ENCODE measurements at places on chromosomes 5 and 9.

DNA sequence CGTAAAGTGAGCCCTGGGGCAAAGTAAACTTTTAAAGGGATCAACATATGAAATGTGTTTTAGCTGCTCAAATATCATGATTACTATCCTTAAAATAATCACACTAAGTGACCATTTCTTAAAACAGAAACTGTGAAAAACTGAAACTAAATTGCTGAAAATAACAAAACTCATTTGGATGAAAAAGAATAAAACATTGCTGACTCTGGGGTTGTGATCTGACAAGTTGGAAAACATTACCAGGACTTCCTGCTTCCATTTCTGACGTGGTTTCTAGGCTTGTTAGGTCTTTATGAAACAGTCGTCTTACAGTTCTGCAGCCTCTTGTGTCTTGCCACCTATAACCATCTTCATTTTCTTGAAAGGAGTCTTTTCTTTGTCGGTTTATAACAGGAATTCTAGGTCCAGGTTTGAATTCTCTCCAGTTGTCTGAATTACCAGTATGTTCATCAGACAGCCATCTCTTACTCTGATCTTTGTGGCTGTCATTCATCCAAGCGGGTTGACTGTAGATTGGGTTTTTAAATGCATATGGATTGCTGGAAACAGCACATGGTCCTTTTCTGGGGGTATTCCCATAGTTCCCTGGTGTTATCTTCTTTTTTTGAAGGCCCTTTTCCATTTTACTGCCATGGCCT lies 1.7 kb downstream of the TUT7 start:
- no peaks in the 10 kb centered on the region for H3K4me1 ChIP-seq
- no peaks in the 10 kb centered on the region for H3K27me3 ChIP-seq

GRCh38 chr5:152007653-152008335 lies 83.1 kb upstream of the GLRA1 start:
- no peaks in the 10 kb centered on the region for H3K4me1 ChIP-seq
- H3K27me3 ChIP-seq: no peaks in the 10 kb centered on the region
- no peak overlapping the region for H3K27ac ChIP-seq
- H3K4me3 ChIP-seq: no peak overlapping the region
- no peak for DNase-seq

GRCh38 chr5:62149879-62150278 lies 156.1 kb upstream of the KIF2A start:
- no peak for DNase-seq
- no peaks in the 10 kb centered on the region for H3K36me3 ChIP-seq
- no peaks in the 10 kb centered on the region for H3K4me1 ChIP-seq
- H3K27ac ChIP-seq: no peak overlapping the region
- H3K4me3 ChIP-seq: no peak overlapping the region

GRCh38 chr9:133587466-133587865 lies 21.7 kb downstream of the FAM163B start:
- DNase-seq: no peak
- H3K4me3 ChIP-seq: no peak overlapping the region
- H3K36me3 ChIP-seq: no peaks in the 10 kb centered on the region
- H3K27ac ChIP-seq: no peak overlapping the region
- H3K4me1 ChIP-seq: peaks cover 25% of the 10 kb centered on the region
- no peaks in the 10 kb centered on the region for H3K27me3 ChIP-seq

- no peak for DNase-seq
- no peaks in the 10 kb centered on the region for H3K36me3 ChIP-seq
Observed at GRCh38 chr5:142063878-142064331, 44.7 kb upstream of the NDFIP1 start.

DNA sequence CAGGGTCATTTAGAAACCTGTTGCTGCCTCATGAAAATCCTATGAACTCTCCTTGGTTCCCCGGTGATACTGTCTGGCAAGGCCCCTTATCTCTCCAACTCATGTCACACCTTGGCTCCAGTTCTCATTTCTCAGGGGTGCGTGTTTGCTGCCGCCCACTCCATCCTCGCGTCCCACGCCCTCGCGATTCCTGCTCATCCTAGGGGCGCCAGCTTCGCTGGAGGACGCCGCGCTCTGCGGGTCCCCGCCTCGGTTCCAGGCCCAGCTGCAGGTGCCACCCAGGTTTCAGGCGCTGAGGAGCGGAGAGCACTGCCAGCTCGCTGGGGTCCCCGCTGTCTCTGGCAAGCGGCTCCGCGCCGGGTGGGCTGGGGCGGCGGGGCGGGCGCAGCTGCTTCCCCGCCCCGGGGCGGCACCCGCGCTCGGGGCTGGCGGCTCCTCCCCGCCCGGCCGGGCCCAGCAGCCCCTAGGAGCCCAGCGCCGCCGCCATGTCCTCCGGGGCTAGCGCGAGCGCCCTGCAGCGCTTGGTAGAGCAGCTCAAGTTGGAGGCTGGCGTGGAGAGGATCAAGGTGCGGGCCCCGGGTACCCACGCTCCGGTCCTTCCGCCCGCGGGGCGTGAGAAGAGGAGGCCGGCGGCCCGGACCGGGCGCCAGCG lies at the start of gene GNG10:
Gene GNG10, plus strand, starts transcription at position 456 of the 652 bp plus-strand sequence. Its CDS starts 30 bp downstream, at position 486.
- no peaks in the 10 kb centered on the region for H3K36me3 ChIP-seq
- H3K27me3 ChIP-seq: no peaks in the 10 kb centered on the region
- H3K27ac ChIP-seq: peak within 1 kb of the TSS; percentile 83
- peak within 1 kb of the TSS; percentile 78 for H3K4me3 ChIP-seq
- peaks cover 4% of the 10 kb centered on the region for H3K4me1 ChIP-seq

GRCh38 chr5:24642022-24642421 lies 2.8 kb downstream of the CDH10 start:
- no peaks in the 10 kb centered on the region for H3K4me1 ChIP-seq
- no peaks in the 10 kb centered on the region for H3K27me3 ChIP-seq
- H3K4me3 ChIP-seq: no peak overlapping the region
- H3K27ac ChIP-seq: no peak overlapping the region

- DNase-seq: no peak
- H3K36me3 ChIP-seq: no peaks in the 10 kb centered on the region
- H3K4me1 ChIP-seq: no peaks in the 10 kb centered on the region
Observed at GRCh38 chr5:91061946-91062562, 321.1 kb downstream of the ARRDC3 start.

DNA sequence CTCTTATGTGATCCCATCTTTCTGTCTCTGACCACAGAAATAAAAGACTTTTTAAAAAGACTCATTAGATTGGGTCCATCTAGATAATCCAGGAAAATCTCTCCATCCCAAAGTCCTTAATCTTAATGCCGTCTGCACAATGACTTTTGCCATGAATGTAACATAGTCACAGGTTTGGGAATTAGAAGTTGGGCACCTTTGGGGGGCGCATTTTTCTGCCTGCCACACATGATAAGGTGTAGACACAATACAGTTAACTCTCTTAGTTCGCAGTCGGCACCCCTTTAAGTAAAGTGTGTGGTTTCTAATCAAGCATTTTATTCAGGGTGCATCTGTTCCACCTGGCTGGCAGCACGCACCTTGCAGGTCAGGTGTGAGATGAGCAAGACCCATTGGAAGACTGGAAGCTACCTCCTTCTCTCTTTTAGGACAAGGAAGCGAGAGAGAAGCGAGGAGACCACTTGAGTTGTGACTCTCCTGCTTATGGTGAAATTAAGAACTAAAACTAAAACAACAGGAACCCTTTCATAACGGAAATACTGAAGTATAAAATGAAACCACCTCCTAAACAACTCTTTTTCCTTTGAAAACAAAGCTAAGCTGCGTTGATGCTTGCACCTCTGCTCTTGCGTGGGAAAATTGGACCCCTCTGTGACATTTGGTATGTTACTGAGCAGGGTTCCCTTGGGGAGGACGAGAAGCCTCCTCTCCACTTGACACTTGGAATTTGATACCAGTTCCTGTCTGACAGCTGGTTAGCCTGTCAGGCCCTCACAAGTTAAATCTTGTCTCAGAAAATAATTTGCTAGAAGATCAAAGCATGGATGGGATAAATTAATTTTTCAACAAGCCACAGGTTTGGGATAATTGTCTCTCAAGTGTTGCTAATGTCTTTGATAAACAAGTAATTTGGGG lies 304.6 kb upstream of the DMRT1 start:
- H3K36me3 ChIP-seq: no peaks in the 10 kb centered on the region
- H3K4me1 ChIP-seq: peaks cover 3% of the 10 kb centered on the region
- no peak overlapping the region for H3K27ac ChIP-seq
- no peak for DNase-seq
- H3K27me3 ChIP-seq: no peaks in the 10 kb centered on the region
- H3K4me3 ChIP-seq: no peak overlapping the region

DNA sequence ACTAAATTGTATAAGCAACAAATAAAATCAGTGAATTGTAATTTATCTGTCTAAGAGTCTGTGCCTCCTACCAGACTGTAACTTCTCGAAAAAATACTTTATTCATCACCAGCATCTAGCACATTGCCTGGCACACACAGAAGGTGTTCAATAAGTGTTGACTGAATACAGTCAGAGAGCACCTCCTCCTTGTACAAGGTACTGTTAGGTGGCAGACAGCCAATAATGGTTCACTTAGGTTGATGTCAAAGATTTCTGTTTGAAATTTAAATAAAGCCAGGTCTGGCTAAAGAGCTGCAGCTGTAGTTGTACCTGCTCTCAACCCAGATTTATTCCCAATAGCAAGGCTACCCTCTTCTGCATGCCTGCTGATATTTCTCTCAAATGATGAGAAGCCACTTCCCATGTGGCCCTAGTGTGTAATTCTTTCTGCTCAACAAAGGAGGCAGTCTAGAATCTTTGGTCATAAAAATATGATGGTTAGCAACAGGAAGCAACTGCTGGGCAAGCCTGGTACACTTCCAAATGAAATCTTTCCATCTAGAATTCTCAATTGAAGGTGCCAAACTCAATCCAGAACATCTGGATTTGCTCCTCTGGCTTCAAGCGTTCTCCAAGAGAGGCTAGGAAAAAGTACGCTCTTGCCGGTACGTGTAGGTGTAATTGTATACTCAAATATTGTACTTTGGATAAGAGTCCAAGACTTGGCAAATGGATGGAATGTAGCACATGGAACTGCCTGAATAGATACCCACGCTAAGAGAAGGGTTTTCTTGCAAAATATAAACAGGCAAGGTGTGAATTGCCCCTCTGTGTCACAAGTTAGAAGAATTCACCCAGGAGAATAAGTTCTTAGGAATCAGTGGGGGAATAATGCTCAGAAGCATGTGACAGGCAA lies 95.6 kb downstream of the NR6A1 start:
- H3K27ac ChIP-seq: no peak overlapping the region
- H3K4me1 ChIP-seq: no peaks in the 10 kb centered on the region
- H3K36me3 ChIP-seq: no peaks in the 10 kb centered on the region

- no peaks in the 10 kb centered on the region for H3K4me1 ChIP-seq
- no peaks in the 10 kb centered on the region for H3K36me3 ChIP-seq
- no peak overlapping the region for H3K27ac ChIP-seq
Observed at GRCh38 chr5:8058616-8059190, 189.8 kb downstream of the MTRR start.

GRCh38 chr5:163574472-163575440 lies 69.3 kb downstream of the MAT2B start:
- no peak overlapping the region for H3K4me3 ChIP-seq
- H3K36me3 ChIP-seq: no peaks in the 10 kb centered on the region
- no peaks in the 10 kb centered on the region for H3K27me3 ChIP-seq
- no peaks in the 10 kb centered on the region for H3K4me1 ChIP-seq
- no peak for DNase-seq
- no peak overlapping the region for H3K27ac ChIP-seq

DNA sequence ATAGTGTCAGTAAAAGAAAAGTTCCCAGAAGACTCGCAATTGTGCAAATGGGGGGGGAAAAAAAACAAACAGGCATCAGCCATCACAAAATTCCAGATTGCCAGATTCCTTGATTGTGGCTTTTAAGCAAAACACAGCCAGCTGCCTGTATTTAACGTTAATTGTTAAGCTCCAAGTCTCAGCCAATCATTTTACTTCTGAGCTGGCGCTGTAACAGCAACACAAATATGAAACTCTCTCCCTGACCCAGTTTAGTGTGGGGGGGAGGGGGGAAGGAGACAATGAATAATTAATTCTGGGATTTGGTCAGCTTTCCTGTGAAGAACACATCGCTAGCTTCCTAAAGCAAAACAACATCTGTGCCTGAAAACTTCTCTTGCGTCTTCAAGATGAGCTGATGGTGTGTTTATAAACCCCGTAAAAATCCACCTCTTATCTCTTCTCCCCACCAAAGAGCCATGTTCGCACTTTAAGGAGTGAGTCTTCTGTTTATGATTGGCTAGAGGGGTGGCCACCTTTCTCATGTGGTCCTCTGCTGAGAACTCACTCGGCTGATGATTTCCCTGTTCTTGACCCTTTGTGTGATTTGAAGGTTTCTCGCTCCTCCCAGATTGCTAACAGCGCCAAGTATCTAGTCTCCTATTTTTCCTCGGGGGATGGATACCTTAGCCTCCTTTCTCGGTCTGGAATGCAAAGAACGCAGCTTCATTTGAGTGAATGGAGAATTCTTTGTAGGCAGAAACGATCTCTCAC lies 160.2 kb upstream of the DAPK1 start:
- H3K27me3 ChIP-seq: no peaks in the 10 kb centered on the region
- no peaks in the 10 kb centered on the region for H3K36me3 ChIP-seq
- no peak overlapping the region for H3K4me3 ChIP-seq
- H3K27ac ChIP-seq: peak overlapping the region; percentile 11

- peaks cover 2% of the 10 kb centered on the region for H3K4me1 ChIP-seq
- DNase-seq: no peak
- H3K4me3 ChIP-seq: no peak overlapping the region
Observed at GRCh38 chr5:54007827-54008777, 302.3 kb downstream of the ARL15 start.

- no peaks in the 10 kb centered on the region for H3K4me1 ChIP-seq
- no peak for DNase-seq
- no peak overlapping the region for H3K27ac ChIP-seq
- H3K4me3 ChIP-seq: no peak overlapping the region
- H3K36me3 ChIP-seq: no peaks in the 10 kb centered on the region
Observed at GRCh38 chr9:11107196-11107595, 494.4 kb upstream of the PTPRD start.

GRCh38 chr5:135013947-135014570 lies 20.0 kb downstream of the PITX1 start:
- H3K27ac ChIP-seq: no peak overlapping the region
- no peaks in the 10 kb centered on the region for H3K27me3 ChIP-seq
- DNase-seq: no peak
- H3K4me3 ChIP-seq: no peak overlapping the region
- no peaks in the 10 kb centered on the region for H3K36me3 ChIP-seq
- no peaks in the 10 kb centered on the region for H3K4me1 ChIP-seq

DNA sequence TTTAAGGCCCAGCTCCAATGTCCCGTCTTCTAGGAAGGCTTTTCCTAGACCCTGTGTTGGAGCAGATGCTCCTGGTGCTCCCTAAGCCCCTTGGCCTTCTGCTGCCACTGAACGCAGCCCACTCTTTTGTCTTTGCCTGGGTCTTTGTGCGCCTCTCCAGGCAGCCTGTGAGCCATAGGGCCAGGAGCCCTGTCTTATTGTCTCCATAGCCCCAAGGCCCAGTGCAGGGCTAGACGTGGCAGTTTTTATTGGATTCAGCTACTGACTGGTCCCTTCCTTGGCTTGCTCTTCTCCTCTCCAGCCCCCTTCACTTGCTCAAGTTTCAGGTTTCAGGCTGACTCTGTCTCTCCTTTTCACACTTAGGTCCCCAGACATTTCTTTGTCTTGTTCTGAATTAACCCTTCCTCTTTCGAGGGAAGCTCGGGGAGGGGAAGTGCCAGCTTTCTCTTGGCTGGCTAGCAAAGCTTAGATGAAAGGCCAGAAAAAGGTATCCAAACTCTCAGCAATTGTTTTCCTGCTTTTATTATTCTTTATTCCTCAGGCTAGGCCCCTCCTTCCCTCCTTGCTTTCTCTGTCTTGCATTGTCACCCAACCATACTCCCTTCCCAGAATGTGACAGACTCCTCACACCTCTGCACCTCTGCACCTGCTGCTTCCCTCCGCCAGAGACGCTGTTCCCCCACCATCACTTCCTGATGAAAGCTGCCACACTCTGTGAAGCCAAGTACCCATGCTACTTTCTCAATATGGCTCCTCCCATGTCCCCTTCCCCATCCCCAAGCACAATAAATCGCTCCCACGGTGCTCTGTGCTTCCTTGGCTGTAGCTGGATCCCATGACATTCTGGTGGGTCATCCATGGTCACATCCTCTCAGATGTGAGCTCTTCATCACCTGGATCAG lies 101.6 kb upstream of the CPEB4 start:
- peaks cover 11% of the 10 kb centered on the region for H3K4me1 ChIP-seq
- H3K27ac ChIP-seq: no peak overlapping the region
